NK-92 treated with Interleukin-12 subunit alpha and Interleukin-12 subunit beta, amount 100 ng/mL, for 24 hours (cell line): ENCODE measurements at places on chromosomes 2 and 18.

DNA sequence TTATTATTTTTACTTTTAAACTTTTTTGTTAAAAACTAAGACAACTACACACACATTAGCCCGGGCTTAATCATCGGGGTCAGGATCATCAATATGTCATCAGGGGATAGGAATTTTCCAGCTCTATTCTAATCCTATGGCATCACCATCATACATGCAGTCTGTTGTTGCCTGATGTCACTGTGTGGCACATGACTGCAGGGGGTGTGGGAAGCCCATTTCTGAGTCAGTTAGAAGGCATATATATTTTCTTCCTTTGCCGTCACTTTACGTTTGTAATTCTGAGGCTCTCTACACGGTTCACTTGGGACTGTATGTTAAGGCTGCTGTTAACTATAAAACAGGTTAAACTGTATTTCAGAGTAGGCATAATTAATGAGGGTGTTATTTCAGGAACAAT lies 144.4 kb upstream of the ITGA6 start:
- no peak for DNase-seq

- DNase-seq, result no peak
Measured at GRCh38 chr2:212428681-212429478, 109.7 kb downstream of the ERBB4 start.

DNA sequence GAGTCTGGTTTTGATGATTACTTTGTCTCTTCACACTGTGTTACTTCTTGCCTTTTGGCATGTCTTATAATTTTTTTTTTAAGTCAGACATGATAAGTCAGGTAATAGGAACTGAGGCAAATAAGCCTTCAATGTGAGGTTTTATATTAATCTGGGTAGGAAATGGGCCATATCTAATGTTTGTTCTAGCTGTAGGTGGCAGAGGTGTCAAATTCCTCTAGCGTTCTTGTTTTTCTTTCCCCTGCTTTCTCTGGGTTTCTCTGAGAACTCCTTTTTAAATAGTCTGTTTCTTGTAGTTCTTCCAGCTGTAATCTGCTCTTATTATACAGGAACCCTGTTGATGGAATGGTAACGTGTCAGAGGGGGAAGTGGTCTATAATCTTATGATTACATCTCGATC lies 5.7 kb downstream of the SP140 start:
- no peak for DNase-seq

- no peak for DNase-seq
Measured at GRCh38 chr2:53787614-53788289, 908 bp downstream of the ERLEC1 start.

- DNase-seq, result no peak
Measured at GRCh38 chr2:216651351-216651881, 18.2 kb downstream of the IGFBP2 start.

DNA sequence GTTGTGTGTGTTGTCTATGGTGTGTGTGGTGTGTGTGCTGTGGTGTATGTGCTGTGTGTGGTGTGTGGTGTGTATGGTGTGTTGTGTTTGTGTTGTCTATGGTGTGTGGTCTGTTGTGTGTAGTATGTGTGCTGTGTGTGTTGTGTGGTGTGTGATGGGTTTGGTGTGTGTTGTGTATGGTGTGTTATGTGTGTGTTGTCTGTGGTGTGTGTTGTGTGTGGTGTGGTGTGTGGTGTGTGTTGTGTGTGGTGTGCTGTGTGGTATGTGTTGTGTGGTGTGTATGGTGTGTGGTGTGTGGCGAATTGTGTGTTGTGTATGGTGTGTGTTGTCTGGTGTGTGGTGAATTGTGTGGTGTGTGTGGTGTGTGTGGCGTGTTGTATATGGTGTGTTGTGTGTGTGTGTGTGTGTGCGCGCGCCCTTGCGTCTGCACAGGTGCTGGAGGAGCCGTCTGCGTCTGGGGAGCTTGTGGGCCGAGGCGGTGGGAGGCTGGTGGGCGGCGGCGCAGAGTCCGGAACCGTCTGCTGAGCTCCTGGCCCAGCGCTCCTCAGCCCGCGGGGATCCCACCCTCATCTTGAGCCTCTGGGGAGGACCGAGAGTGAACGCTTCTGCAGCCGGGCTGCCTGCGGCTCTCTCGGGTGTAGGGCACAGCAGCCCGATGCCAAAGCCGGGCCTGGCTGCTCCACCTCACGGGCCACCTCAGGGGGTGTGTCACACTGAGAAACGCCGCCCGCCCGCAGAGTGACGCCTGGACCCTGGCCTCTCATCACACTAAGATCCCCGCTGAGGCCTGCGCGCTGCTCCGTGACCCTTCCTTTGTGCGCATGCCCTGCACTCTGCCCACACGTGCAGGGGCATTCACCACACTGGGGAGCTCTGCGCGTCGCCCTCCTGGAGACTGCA lies 8.8 kb upstream of the ADI1 start:
- DNase-seq, result no peak

DNA sequence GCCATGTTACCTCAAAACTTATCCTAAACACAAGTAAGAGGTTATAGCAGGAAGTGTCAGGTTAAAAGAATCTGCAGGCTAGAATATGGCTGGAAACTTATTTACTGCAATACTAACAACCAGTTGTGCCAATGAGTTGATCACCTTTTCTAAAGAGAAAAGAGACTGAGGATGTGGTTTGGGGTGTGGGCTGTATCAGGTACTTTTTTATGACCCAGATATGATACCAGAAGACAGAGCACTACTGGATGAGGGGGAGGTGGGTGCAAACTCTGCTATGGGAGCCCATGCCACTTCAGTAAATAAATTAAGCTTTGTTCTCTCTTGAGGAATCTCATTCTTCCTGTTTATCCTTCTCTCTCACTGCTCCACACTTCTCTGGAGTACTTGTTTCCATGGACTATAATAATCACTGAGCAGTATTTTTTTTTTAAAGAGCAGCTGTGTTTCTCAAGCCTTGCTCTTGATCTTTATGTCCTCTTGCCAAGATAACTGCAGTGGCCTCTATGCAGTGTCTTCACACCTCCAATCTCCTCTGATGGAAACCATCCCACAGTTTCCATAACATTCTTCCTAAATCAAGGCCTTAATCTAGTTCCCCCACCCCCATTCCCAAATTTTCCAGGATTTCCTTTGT lies 51.2 kb upstream of the NOSTRIN start:
- no peak for DNase-seq

- DNase-seq, result no peak
Measured at GRCh38 chr18:23415515-23415914, 37.6 kb upstream of the RIOK3 start.

DNA sequence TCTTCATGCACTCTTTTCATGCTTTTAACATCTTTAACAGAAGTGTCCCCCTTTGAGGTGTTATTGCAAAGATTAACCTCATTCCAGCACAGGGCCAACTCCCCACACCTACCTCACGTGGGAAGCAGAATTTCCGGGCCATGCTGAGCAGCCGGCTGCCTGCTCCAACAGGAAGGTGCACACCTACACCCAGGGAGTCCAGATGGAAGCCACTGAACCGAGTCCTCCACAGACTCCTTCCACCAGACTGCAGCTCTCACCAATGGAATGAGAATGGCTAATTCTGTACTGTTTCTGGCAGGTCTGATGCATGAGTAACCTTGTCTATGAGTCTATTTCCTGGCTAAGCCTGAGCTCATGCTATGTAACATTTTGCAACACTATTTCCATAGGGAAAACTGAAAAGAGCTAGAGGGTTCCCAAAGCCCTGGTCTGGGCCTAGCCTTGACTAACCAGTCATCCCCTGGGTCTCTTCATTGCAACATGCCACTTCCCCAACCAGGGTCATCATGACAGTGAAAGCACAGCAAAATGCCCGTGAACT lies 11.0 kb downstream of the ERFE start:
- no peak for DNase-seq

DNA sequence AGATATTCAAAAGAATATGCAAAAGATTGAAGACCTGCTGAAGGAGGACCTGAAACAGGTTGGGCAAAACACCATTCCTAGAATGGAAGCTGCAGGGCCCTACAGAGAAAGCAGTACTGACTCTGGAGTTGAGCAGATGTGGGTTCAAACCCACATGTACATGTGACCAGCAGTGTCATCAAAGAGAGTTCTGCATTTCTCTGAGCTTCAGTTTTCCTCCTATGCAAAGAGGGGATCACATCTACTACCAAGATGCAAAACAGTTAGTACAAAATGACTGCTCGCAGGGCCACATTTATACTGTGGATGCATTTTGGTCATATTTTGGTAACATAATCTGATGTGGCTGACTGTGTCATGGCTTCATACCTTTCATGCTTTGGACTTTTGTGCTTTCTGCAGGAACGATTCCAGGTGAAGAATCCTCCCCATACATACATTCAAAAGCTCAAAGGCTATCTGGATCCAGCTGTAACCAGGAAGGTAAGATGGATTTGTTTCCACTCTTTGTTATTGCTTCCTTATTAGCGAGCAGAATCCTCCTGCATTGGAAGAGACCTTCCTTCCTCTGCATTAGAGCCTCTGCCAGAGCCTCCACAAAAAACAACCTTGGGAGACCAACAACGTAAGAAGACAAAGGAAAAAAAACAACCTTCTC lies 174.8 kb downstream of the PRPF40A start:
- no peak for DNase-seq

GRCh38 chr18:74310411-74310810 lies 5.2 kb upstream of the C18orf63 start:
- no peak for DNase-seq

DNA sequence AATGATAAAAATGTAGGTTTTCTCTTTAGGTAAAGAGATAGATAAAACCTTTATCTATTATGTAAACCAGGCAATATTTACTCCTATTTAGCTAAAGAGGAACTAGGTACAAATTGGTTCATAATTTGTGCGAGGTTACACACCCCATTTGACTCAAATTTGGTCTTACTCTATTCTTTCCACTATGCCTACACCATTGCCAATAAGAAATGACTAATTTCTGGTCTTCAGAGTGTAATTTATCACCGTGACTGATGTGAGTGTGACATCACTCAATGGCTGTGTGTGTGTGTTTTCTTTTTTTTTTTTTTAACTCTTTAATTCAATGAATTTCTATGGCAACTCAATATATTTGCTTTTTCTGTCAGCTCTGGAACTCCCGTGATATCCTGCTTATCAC lies 955.8 kb downstream of the TDRD15 start:
- no peak for DNase-seq

DNA sequence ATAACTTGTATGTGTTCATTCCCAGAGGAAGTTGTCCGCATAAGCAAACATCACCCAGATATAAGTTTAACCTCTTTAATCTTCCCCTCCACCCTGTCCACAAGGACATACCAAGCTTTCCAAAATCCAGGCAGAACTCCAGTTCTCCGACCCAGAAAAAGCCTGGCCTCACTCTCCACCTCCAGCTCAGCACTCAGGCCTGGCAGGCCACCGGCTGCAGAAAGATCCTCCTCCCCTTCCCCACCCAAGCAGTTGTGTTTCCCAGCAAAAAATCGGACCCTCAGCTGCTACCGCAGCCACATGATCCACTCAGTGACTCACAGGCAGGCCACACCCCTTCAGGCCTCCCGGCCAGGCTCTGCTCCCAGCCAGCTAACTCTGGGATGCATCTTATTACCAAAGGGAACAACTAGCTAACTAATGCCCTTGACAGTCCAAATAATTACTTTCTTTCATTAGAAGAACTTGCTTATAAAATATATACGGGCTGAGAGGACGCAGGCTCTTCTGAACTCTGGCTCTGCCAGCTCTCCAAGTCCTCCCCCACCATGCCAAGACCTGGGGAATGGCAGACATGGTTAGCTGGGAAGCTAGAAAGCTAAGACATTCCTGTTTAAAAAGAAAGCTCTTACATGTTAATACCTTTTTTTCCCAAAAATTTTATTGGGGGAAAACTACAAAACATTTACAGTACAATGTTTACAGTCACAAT lies 4.5 kb downstream of the ZFP36L2 start:
- DNase-seq, result no peak

GRCh38 chr18:13461936-13462335 lies 243.4 kb downstream of the LDLRAD4 start:
- no peak for DNase-seq

DNA sequence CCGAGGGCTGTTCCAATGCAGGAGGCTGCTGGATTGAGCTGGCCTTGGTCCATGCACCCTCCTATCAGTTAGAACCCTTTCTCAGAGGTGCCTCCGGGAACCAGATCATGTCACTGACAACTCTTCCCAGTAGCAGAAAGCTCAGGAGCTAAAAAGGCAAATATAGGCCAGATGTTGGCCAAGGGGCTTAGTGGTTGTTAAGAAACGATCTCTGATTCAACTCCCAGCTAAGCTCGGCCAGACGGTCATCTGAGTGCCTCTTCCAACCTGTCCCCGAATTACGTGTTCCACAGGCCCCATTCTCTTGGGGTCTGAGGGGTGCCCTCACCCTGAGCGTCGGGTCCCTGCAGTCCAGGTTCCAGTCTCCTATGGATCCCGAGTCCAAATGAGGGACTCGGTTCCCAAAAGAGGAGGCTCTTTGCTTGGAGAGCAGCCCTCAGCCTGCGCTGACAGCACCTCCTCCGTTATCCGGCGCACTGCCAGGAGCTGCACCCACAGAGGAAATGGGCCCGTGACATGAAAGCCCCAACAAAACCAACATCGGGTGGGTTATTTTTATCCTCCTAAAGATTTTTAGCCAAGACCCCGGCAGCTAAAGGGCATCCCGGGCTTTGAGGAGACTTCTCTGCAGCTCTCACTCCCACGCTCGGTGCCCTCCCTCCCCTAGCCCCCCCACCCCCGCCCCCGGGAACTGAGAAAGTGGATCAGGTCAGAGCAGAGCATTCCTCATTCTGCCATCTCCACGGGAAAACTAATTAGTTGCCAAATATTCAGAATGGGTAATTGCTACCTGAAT lies 106.6 kb upstream of the ID2 start:
- no peak for DNase-seq

- no peak for DNase-seq
Measured at GRCh38 chr2:164569378-164569777, 51.9 kb downstream of the GRB14 start.

- DNase-seq, result no peak
Measured at GRCh38 chr2:195252018-195252417, 405.0 kb upstream of the SLC39A10 start.

DNA sequence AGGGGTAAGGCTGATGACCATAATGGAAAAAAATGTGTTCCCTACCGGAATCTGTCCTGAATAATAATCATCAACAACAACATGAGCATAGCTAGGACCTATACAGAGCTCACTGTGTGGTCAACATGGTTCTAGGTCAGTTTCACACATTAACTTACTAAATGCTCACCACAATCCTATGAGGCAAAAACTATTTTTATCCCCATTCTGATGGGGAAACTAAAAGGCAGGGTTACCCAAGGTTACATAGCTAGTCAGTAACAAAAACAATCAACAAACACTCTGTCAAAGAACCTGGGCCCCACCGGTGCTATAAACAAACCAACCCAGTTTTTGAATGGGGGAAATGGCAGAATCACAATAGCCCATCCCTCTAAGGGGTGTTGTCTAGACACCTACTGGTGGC lies 40.1 kb downstream of the AOX1 start:
- DNase-seq, result no peak

- DNase-seq, result no peak
Measured at GRCh38 chr2:73938718-73939352, 12.2 kb downstream of the DGUOK start.

DNA sequence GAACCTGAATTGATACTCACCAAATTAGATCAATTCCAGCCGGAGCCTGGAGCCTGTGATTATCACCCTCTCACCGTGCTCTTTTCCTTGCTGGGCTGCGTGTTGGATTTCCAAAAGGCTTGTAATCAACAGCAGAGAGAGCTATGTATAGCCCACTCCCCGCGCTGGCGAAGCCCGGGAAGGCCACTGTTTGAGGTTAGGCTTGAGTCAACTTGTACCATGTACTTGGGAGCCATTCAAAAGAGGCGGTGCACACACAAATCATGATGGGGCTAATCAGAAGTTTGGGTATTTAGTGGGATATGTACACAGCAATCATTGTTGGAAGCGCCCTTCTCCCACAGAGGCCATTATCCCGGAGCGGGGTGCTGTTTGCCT lies 151.6 kb downstream of the GLI2 start:
- no peak for DNase-seq
